Effector memory CD4-positive, alpha-beta T cell (primary cell): ENCODE measurements at places on chromosomes 16 and 17.
A peak's percentile ranks its signal among the peaks of the same experiment; 100 is the strongest.

GRCh38 chr16:67021321-67021720 is 7.6 kb upstream of the CBFB start:
- no peaks in the 10 kb centered on the region for H3K36me3 ChIP-seq
- no peaks in the 10 kb centered on the region for H3K4me1 ChIP-seq
- H3K4me3 ChIP-seq, result no peak overlapping the region
- DNase-seq, result no peak
- H3K27me3 ChIP-seq, result no peaks in the 10 kb centered on the region

DNA sequence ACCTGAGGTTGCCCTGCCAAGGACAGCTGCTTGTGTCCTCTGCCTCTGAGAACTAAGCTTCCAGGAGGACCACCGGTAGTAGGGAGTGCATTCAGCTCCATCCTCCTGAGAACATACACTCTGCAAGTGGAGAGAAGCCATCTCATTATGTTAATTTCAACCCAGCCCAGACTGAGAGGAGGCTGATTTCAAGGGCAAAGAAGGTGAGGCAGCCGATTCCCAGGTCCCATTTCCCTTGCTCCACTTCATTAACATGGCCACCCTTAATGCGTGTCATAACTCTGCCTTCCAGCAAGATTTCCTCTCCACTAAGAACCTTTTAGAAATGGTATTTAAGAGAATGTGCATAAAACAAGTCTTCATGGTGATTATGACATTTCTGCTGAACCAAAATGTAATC is 72.5 kb downstream of the CDH13 start:
- H3K4me1 ChIP-seq, result no peaks in the 10 kb centered on the region
- H3K4me3 ChIP-seq, result no peak overlapping the region
- no peak for DNase-seq
- H3K27ac ChIP-seq, result no peak overlapping the region
- H3K36me3 ChIP-seq, result no peaks in the 10 kb centered on the region

- DNase-seq, result no peak
- H3K27me3 ChIP-seq, result no peaks in the 10 kb centered on the region
- no peak overlapping the region for H3K27ac ChIP-seq
- no peak overlapping the region for H3K4me3 ChIP-seq
- H3K4me1 ChIP-seq, result peaks cover 24% of the 10 kb centered on the region
Measured at GRCh38 chr16:89035669-89036570, 57.7 kb upstream of the ACSF3 start.

- H3K36me3 ChIP-seq, result no peaks in the 10 kb centered on the region
- H3K4me1 ChIP-seq, result no peaks in the 10 kb centered on the region
- no peak overlapping the region for H3K4me3 ChIP-seq
- no peaks in the 10 kb centered on the region for H3K27me3 ChIP-seq
- no peak for DNase-seq
- H3K27ac ChIP-seq, result no peak overlapping the region
Measured at GRCh38 chr17:31442276-31442675, 50.8 kb downstream of the RAB11FIP4 start.

DNA sequence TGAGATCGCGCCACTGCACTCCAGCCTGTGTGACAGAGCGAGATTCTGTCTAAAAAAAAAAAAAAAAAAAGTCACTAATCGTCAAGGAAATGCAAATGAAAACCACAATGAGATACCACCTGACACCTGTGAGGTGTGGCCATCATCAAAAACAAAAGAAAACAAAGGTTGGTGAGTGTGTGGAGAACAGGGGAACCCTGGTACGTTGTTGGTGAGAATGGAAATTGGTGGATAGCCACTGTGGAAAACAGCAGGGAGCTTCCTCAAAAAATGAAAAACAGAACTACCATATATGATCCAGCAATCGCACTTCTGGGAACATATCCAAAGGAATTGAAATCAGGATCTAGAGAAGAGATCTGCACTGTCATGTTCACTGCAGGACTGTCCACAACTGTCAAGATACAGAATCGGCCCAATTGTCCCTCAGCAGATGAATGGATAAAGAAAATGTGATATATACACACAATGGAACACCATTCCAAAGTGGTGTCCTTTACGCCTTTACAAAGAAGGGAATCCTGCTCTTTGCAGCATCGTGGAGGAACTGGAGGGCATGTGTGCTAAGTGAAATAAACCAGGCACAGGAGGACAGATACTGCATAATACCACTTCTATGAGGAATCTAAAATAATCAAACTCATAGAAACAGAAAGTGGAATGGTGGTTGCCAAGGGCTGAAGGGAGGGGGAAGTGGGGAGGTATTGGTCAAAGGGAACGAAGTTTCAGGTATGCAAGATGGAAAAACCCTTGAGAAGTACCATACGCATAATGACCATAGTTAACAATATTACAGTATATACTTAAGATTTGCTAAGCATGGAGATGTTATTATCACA is 63.5 kb upstream of the PLCG2 start:
- no peak overlapping the region for H3K4me3 ChIP-seq
- H3K4me1 ChIP-seq, result peaks cover 29% of the 10 kb centered on the region
- H3K36me3 ChIP-seq, result no peaks in the 10 kb centered on the region
- H3K27ac ChIP-seq, result peak overlapping the region; percentile 4
- H3K27me3 ChIP-seq, result no peaks in the 10 kb centered on the region
- peak; percentile 24 for DNase-seq

GRCh38 chr16:56911771-56912571 is 20.0 kb upstream of the HERPUD1 start:
- no peak overlapping the region for H3K27ac ChIP-seq
- no peaks in the 10 kb centered on the region for H3K36me3 ChIP-seq
- H3K4me3 ChIP-seq, result no peak overlapping the region
- DNase-seq, result no peak
- no peaks in the 10 kb centered on the region for H3K27me3 ChIP-seq

GRCh38 chr17:72972263-72972951 is 120.1 kb downstream of the SLC39A11 start:
- H3K27ac ChIP-seq, result no peak overlapping the region
- no peak for DNase-seq
- H3K4me1 ChIP-seq, result no peaks in the 10 kb centered on the region
- H3K27me3 ChIP-seq, result no peaks in the 10 kb centered on the region
- no peak overlapping the region for H3K4me3 ChIP-seq

GRCh38 chr17:4812690-4813089 is 5.7 kb downstream of the PLD2 start:
- no peak for DNase-seq
- no peak overlapping the region for H3K27ac ChIP-seq
- H3K36me3 ChIP-seq, result peaks cover 17% of the 10 kb centered on the region
- peaks cover 3% of the 10 kb centered on the region for H3K4me1 ChIP-seq
- H3K27me3 ChIP-seq, result no peaks in the 10 kb centered on the region

DNA sequence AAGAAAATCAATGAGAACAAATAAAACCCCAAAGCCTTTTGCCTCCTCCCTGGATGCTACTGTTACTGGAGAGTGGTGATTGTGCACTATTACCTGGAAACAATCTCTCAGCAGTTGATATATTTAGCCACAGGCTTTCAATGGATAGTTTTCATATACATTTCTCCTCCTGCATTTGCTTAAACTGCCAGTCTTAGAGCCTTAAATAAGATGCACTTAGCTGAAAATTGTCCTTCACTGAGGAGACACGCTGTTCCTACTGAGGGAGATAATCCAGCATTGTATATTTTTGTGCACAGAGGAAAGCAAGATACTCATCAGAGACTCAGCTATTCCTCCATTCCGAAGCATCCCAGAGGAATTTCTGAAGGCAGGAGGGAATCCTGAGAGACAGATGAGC is 520.2 kb upstream of the C16orf82 start:
- DNase-seq, result no peak
- no peaks in the 10 kb centered on the region for H3K4me1 ChIP-seq
- H3K36me3 ChIP-seq, result no peaks in the 10 kb centered on the region
- H3K4me3 ChIP-seq, result no peak overlapping the region

GRCh38 chr16:69611103-69611640 is 45.4 kb downstream of the NFAT5 start:
- H3K27me3 ChIP-seq, result no peaks in the 10 kb centered on the region
- H3K4me1 ChIP-seq, result no peaks in the 10 kb centered on the region
- no peaks in the 10 kb centered on the region for H3K36me3 ChIP-seq
- DNase-seq, result no peak
- no peak overlapping the region for H3K4me3 ChIP-seq

DNA sequence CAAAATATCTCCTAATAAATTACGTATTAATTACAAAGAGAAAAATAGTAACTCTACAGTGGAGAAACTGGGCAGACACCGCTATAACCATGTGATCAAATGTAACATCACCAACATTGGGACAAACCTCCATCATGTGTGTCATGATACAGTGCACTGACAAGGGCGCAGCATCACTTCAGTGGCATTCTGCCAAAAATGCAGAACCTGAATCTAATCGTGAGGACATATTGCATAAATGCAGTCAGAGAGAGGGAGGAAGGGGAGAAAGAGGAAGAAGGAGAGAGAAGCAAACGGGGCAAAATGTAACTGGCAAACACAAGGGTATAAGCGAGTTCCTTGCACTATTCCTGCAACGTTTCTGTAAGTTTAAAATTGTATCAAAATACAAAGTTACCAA is 74.2 kb upstream of the MARCHF10 start:
- no peaks in the 10 kb centered on the region for H3K36me3 ChIP-seq
- no peak overlapping the region for H3K4me3 ChIP-seq
- no peaks in the 10 kb centered on the region for H3K27me3 ChIP-seq
- DNase-seq, result no peak
- H3K4me1 ChIP-seq, result no peaks in the 10 kb centered on the region
- no peak overlapping the region for H3K27ac ChIP-seq

GRCh38 chr17:6496116-6496481 is 51.8 kb downstream of the PIMREG start:
- no peak overlapping the region for H3K27ac ChIP-seq
- no peak for DNase-seq
- H3K27me3 ChIP-seq, result no peaks in the 10 kb centered on the region

DNA sequence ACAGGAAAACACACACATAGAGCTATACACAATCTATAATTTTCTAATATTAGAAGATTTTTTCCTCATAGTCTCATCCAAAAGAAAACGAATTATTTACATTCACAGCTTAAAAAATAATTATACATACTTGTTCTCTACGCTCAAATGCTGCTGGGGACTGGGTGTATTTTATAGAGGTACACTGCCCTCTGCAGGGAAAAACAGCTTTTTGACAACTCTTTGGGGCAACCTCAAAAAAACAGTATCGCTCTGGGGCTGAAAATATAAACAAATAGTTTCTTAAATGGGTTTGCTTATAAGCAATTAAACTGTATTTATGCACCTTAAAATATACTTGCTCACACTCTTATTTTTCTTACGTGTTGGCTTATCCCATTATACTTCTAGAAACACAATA is 261.8 kb upstream of the PSMD7 start:
- no peak overlapping the region for H3K27ac ChIP-seq
- no peaks in the 10 kb centered on the region for H3K36me3 ChIP-seq
- H3K4me3 ChIP-seq, result no peak overlapping the region
- DNase-seq, result no peak
- H3K4me1 ChIP-seq, result no peaks in the 10 kb centered on the region
- H3K27me3 ChIP-seq, result no peaks in the 10 kb centered on the region

GRCh38 chr16:23753908-23754593 is 775 bp upstream of the CHP2 start:
- no peak overlapping the region for H3K27ac ChIP-seq
- DNase-seq, result no peak
- H3K4me1 ChIP-seq, result peaks cover 5% of the 10 kb centered on the region
- no peak overlapping the region for H3K4me3 ChIP-seq
- H3K27me3 ChIP-seq, result peaks cover 24% of the 10 kb centered on the region

GRCh38 chr16:82580298-82580890 is 46.4 kb upstream of the CDH13 start:
- no peak overlapping the region for H3K4me3 ChIP-seq
- no peak for DNase-seq
- H3K36me3 ChIP-seq, result no peaks in the 10 kb centered on the region
- no peaks in the 10 kb centered on the region for H3K4me1 ChIP-seq
- H3K27ac ChIP-seq, result no peak overlapping the region

- peaks cover 17% of the 10 kb centered on the region for H3K4me1 ChIP-seq
- H3K4me3 ChIP-seq, result no peak overlapping the region
- H3K36me3 ChIP-seq, result peaks cover 9% of the 10 kb centered on the region
- H3K27ac ChIP-seq, result no peak overlapping the region
Measured at GRCh38 chr17:7612294-7612640, 2.4 kb downstream of the FXR2 start.

- H3K4me1 ChIP-seq, result no peaks in the 10 kb centered on the region
- no peaks in the 10 kb centered on the region for H3K36me3 ChIP-seq
- H3K27me3 ChIP-seq, result no peaks in the 10 kb centered on the region
- DNase-seq, result no peak
Measured at GRCh38 chr16:86611941-86612340, 33.6 kb downstream of the FOXL1 start.

DNA sequence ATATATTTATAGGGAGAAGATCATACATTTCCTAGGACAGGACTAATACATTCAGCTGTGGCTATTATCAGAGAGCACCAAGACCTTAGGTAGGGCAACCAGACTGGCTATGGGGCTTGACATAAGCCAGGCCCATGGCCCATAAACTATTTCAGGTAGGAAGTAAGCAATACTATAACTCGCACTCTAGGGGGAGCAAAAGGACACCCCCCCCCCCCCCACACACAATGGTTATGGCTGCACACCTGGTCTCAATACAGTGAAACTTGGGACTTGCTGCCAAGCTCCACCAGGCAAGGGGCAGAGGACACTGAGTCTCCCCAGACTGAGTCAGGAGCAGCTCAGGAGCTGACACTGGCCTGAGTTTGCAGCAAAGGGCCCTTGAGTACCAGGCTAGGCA is 348.9 kb upstream of the ASIC2 start:
- no peak overlapping the region for H3K27ac ChIP-seq
- no peaks in the 10 kb centered on the region for H3K36me3 ChIP-seq
- H3K4me1 ChIP-seq, result no peaks in the 10 kb centered on the region

DNA sequence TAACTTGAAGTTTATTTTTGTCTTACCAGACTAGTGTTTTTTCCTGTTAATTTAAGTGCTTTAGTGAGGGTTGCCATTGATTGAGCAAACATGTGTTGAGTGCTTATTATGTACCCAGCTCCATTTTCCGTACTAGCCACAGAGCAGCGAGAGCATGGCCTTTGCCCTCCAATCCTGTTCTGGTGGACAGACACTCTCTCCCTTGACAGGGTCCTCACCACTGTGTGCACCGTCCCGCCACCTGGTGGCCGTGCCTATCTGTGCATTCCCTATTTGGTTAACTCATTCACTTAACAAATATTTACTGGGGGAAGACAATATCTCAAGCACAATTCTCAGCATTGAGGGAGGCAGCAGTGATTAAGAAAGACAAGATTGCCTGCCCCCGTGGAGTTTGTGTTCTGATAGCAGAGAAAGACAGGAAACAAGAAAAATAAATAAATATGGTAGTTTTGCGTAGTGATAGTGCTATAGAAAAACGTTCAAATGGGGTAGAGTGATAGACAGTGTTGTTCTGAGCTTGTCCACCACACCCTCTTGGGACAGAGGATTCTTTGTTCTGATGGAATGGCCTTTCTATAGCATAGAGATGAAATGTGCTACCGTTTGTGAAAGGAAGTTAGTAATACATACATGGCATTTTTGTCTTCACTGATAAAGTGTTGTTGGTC is 13.0 kb downstream of the CDH13 start:
- peak; percentile 16 for DNase-seq
- H3K36me3 ChIP-seq, result no peaks in the 10 kb centered on the region
- H3K4me1 ChIP-seq, result no peaks in the 10 kb centered on the region
- H3K27ac ChIP-seq, result no peak overlapping the region
- H3K4me3 ChIP-seq, result no peak overlapping the region
- H3K27me3 ChIP-seq, result no peaks in the 10 kb centered on the region
